ENCODE measurements at places on chromosomes 2 and 18. TPM values are rescaled to one million over a fixed set of nuclear protein-coding genes. Genes with fewer than 3 reads are reported as not detected.

DNA sequence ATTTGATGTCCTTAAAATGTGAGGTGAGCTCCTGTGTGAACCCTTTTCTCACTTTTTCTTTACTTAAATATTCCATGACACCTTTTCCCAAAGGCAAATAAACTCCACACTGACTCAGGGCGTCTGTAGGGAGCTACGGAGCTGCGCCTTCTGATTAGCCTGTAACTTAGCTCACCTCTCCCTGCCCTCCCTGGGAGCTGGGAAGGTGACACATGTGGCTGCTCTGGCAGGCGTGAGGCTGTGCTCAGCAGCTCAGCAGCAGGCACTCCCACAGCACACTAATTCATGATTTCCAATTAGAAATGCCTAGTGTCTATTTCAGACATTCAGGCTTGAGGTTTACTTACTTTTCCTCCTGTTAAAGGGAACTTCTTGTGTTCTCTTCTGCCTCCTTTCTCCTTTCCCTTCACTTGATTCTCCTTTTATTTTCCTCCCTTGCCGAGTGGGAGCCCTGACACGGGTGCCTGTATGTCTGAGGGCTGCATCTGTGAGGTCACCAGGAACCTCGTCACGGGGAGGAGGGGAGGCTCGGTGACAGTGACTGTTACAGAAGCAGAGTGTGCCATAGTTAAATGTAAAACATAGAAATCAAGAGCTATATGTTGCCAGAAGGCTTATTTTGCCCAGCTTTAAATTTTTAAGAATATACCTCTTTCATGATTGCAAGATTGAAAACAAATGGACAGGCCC, 437.1 kb downstream of the DCDC2C start:
- no peak for DNase-seq

The LAMA3 gene
- 0.47 TPM for polyA plus RNA-seq

GRCh38 chr2:47336259-47337238, 66.4 kb upstream of the MSH2 start:
- DNase-seq, result no peak

The SULT6B1 gene
- polyA plus RNA-seq, result not detected

GRCh38 chr2:240295256-240296103, 140.0 kb upstream of the GPC1 start:
- no peak for DNase-seq

The CFAP65 gene
- not detected for polyA plus RNA-seq

The HDHD2 gene
- 45.7 TPM for polyA plus RNA-seq

DNA sequence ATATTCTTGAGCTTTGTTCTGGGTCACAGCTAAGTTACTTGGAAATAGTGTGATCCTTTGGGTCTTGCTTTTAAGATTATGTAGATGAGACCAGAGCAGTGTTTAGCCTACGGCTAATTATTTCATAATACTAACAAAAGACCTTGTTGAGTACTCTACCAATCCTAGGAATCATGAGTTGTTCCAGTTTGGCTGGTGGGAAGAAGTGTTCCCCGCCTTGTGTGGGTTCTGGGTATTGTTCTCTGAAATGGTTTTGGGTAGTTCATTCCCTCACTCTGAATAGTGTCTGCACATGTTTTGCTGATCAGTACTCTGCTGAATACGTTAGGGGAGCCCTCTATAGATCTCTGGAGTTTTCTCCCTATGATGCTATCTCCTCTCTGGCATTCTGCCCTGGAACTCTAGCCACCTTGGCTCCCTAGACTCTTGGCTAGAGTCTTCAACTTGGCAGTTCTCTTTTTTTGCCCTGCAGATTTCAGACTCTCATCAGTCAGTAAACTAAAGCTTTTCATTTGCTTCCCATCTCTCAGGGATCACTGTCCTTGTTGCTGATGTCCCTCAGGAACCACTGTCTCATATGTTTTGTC, 48.4 kb downstream of the NEMP2 start:
- DNase-seq, result no peak

The COPS8 gene
- 67.4 TPM for polyA plus RNA-seq

DNA sequence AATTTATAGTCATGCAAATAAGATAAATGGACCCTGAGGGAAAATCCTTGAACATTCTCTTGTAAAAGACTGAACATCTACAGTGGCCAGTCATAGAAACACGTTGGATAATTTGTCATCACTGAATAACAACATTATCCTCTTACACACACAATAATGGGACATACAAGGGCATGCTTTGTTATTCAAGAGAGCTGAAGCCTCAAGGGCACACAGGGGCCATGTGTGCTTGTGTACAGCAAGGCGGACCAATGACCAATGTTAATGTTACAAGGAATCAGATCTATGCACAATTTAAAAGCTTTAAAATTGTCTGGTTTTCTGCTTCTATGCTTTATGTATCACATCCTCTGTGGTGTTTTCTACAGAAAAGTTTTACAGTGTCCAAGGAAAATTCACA, 23.7 kb downstream of the COL6A3 start:
- DNase-seq, result no peak

DNA sequence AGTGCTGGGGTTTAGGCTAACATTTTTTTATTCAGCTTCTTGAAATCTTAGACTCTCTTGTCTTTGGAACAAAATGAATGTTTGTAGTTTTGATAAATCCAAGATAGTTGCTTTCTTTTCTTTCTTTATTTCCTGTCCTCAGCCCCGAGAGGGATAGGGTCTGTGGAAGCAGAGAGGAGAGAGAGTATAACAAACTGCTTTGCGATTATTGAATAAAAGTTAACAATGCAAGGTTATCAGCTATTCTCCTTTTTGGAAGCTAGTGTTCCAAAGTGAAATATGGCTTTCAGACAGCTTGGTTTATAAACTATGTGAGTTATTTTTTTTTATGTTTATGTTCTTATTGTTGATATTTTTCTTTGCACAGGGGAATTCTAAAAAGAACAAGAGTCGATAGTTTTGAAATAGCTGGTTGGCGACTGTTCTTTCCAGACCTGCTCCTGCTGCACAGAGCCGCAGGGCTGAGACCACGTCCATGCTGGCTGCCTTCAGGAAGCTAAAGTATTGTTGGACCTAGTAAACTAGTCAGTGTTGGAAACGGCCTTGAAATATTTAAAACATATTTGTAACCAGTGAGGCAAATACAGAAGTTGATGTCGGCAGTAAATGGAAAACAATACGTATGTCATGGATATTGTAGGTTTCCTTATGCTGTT, 15.5 kb upstream of the STON1 start:
- no peak for DNase-seq

GRCh38 chr18:3848316-3848715, 398.3 kb downstream of the TGIF1 start:
- DNase-seq, result no peak

The FTCDNL1 gene
- polyA plus RNA-seq, result 1.4 TPM

DNA sequence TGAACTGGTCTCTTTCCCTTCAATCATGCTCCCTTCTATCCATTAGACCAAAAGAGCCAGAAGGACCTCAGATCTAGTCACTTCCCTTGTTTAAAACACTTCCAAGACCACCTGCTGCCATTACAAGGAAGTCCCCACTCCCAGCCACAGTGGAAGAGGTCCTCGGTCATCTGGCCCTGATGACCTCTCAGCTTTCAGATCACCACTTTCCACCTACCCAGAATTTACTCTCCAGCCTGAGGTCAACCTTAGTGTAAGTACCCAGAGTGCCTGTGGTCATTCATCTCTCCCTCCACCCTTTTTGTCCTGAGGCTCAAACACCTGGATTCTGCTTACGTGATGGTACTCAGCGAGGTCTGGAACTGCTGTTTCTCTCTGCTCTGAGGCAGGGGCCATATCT, 67.1 kb downstream of the MARCO start:
- no peak for DNase-seq

- DNase-seq, result no peak
Measured at GRCh38 chr2:231263118-231263831, 64.8 kb downstream of the ARMC9 start.

DNA sequence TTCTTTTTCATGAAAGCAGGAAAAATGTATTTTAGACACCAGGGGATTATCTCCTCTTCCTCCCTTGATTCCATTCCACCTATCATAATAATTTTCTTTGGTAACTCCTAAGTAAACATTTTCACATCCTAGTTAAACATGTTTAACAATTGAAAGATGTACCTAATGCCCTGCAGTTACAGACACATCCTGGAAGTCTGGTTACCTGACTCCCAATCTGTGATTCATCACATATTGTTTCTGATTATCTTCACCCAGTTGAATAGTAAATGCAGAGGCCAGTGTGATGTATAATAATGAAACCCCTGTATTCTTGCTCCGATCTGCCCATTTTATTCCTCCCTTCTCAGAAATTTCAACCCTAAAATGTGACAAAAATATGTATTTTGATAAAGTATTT, 1237.6 kb upstream of the LRRTM1 start:
- no peak for DNase-seq

- DNase-seq, result no peak
Measured at GRCh38 chr18:8212896-8213780, 396.1 kb upstream of the RAB12 start.

DNA sequence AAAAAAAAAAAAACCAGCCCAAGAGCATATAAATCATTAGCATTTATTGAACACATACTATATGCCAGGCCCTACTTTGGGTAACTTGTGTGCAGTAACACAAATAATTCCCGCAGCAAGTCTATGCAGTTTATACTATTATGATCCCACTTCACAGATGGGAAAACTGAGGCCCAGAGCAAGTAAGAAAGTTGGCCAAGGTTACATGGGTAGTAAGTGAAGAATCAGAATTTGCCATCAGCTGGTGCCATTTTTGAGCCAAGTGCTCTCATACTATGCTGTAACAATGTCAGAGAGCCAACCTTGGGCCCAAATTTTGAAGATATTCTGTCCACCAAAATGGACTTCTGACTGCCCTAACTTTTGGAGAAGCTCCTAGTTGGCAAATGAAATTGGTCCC, 13.5 kb upstream of the PSD4 start:
- DNase-seq, result no peak

- no peak for DNase-seq
Measured at GRCh38 chr18:23377669-23378301, 75.3 kb upstream of the RIOK3 start.

The RAB17 gene
- polyA plus RNA-seq, result not detected

GRCh38 chr2:30336978-30337841, 105.9 kb downstream of the LBH start:
- DNase-seq, result peak; percentile 54
